Melanocyte of skin (primary cell): ENCODE measurements at places on chromosomes 11 and 22. TPM values are rescaled to one million over a fixed set of nuclear protein-coding genes. Genes with fewer than 3 reads are reported as not detected.

SMPD1 gene
- total RNA-seq: 28.7 and 36.3 TPM in 2 replicates

TNNT3 gene
- not detected in 2 replicates for total RNA-seq

OR6A2 gene
- total RNA-seq: 0.69 and 1.1 TPM in 2 replicates

SEC14L3 gene
- not detected in 2 replicates for total RNA-seq

HEPHL1 gene
- under 0.01 TPM in 2 replicates for total RNA-seq
